ENCODE measurements at places on chromosomes 2 and 18.

GRCh38 chr2:237935740-237936452 is 30.9 kb upstream of the UBE2F start:
- DNase-seq: no peak

GRCh38 chr2:213013979-213014378 is 137.4 kb downstream of the IKZF2 start:
- DNase-seq: no peak

DNA sequence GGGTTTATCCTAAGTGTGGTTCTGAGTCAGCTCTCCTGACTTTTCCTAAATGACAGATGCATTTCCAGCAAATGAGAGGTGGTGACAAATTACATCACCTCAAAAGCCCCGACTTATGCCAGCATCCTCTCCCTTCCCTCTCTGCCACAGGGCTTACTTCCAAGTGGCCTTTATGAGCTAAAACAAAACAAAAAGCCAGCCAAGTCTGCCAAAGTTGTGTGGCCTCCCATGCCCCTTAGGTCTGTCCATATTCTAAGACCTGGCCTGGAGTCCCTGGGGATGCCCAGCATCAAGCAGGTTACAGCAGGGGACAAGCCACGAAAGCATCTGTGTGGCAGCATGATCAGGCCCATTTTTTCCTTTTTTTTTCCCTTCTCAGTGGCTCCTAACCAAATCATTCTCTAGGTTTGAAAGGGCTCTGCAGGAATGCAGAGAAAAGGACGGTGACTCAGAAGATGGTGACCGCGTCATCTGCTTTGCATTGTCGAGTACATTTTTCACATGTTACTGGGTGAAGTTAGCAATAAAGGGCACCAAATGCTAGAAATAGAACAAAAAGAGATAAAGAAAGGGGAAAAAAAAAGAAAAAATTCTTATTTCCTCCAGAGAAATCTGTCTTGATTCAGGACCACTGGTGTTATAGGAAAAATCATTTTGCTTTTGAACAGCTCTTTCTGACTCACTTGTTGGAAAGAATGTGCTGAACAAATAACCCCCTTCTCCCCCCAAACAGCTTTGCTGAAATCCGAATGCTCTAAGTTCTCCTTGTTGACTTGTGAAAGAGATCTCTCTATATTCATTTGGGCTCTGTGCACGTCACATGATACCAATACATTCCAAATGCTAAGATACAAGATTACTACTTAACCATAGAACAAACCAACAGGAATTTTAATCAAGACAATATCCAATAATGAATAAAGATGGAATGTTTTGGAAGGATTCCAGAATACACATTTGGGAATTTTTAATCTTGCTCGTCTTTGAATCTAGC is 178.7 kb downstream of the EN1 start:
- DNase-seq: no peak

DNA sequence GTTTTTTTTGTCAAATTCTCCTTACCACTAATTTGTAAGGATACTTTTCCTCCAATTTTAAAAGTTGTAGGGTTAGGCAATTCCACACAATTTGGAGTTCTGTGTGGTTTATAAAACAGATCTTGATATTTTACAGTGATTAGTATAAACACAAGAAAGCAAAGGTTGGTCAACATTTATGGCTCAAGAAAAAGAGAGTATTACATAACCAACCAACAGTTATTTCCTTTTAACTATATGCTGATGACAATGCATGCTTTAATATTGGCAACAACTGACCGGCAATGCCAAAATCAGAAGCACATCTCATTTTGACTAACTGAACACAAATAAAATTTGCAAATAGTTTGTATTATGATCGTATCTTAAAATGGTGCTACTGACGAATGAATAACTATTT is 137.2 kb downstream of the CDH2 start:
- no peak for DNase-seq

- DNase-seq: no peak
Measured at GRCh38 chr2:169462896-169463695, 16.2 kb upstream of the BBS5 start.

DNA sequence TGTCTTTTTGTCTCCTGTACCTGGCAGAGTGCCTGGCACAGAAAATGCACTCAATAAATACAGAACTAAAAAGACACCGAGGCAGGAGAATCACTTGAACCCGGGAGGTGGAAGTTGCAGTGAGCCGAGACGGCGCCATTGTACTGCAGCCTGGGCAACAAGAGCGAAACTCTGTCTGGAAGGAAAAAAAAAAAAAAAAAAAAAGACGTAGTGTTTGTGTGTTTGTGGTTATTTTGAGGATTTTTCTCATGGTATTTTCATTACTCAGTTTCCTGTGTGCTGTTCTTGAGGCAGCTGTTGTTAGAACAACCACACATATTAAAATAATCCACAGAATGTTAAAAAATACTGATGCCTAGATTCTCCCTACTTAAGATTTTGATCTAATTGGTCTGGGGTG is 519.2 kb upstream of the SPHKAP start:
- no peak for DNase-seq

- no peak for DNase-seq
Measured at GRCh38 chr2:37604716-37605115, 66.7 kb downstream of the CDC42EP3 start.

DNA sequence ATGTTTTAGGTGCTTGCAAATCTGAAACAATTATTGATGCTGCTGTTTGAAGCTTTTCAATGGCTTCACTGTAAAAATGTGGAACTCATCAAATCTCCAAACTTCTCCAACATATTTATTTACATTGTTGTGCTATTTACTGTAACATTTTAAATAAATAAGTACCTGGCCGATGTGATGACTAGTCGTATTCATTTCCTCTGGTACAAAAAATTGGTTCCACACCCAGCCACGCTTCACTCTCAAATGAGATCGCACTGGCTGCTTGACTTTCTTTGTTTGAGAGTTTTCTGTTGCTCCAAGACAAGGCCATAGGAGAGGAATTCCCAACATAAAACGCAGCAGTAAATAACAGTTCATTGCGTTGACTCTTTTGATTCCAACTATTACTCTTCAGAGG is 32.0 kb downstream of the CDH19 start:
- DNase-seq: no peak

DNA sequence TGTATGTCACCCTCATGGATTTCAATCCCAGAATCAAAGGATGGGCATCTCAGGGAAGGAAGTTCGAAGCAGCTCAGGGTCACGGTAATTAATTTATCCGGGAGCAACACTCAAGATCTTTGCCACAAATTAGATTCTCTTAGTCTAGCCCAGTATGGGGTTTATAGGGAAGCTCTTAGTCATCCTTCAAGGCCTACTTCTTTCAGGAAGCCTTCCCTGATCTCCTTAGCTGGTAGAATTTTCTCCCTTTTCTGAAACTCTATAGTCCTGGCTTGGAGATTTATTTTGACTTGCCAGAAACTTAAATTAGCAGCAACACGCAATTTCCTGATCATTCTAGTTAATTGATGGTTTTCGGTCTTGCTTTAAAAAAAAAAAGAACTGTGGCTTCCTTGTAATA is 20.5 kb upstream of the GREB1 start:
- DNase-seq: no peak

- no peak for DNase-seq
Measured at GRCh38 chr2:230778350-230779063, 65.9 kb downstream of the CAB39 start.

DNA sequence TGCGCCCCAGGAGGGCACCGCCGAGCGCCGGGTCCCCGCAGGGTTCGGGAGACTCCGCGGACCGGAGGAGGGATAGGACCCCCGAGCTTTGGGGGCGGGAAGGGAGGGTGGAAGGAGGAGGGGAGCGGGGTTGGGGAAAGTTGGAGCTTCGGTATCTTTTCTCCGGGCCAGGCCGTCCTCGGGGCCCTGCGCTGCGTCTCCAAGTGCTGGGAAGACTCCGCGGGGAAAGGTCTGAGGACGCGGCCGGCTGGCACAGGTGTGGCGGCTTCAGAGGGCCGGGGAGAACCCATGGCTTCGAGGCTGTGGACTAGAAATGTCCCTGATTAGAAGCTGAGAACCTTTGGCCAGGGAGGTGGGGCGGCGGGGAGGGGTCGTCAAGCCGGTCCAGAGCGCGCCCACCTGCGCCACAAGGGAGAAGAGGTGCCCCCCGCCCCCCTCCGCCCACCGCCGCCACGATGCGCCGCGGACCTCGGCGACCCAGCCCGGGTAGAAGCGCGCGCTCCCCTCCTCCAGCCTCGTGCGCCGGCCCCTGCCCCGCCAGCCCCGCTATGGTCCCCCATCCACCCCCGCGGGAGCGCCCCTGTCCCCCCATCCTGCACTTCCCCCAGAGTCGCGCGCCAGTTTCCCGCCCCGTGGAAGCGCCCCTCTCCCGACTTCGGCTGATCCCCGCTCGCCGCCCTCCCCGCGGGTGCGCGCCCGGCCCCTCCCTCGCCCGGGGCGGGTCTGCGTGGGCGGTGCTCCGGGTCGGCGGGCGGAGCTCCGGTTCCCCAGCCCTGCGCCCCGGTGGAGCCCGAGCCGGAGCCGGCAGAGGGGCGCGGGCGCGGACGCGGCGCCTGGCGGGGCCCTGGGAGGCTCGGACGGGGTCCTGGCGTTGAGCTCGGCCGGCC is at the start of gene SNTG2:
SNTG2 (plus strand) TSS at position 770 of the 887 bp plus-strand sequence. CDS start 148 bp downstream, outside the sequence.
- no peak for DNase-seq

GRCh38 chr18:48733643-48734253 is 194.9 kb downstream of the CTIF start:
- no peak for DNase-seq

- no peak for DNase-seq
Measured at GRCh38 chr2:203733684-203734083, 27.2 kb downstream of the CD28 start.

DNA sequence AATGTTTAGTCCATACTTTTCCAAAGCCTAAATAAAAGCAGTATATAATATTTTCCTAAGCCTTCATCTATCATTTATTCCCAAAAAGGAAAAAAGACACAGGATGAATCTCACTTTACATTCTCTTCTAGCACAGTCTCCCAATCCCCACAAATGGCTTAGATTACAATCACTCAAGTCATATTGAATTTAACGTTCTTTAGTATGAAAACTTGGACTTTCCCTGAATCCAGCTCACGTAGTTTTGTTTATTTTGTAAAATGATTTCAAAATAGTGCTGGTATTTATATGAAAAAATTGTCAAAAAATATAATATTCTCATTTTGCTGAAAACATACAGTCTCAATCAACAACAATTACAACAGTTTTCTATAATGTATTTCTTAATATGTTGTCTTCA is 137.7 kb upstream of the CCDC150 start:
- DNase-seq: no peak

- no peak for DNase-seq
Measured at GRCh38 chr2:199148076-199148845, 309.5 kb downstream of the SATB2 start.

DNA sequence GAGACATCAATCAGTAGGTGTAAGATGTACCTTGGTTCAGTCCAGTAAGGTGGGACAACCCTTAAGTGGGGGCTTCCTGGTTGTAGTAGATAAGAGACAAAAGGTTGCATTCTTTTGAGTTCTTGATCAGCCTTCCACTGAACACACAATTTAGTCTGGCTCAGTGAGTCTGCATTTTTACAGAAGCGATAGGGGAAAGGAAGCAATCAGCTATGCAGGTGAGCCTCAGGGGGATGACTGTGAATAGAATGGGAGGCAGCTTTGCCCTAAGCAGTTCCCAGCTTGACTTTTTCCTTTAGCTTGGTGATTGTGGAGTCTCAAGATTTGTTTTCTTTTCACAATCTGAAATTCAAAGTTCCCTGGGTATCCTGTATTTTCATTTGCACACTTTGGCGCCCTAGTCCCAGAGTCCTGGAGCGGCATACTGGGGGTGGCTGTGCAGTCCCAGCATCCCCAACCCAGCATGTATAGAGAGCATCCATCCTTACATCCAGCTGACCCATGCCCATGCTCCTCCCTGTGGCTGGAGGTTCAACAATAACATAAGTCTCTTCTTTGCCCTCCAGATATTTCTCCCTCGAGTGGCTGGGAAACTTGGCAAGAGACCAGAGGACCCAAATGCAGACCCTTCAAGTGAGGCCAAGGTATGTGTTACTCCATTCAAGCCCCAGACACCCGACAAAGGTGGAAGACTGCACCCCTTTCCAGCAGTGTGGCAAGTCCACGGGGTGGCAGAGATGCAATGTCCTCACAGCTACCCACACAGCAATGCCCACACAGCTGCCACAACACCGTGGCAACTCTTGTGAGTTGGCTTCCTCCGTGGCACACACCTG is 20.1 kb upstream of the PRLH start:
- no peak for DNase-seq

GRCh38 chr2:33484042-33484621 is 7.7 kb downstream of the RASGRP3 start:
- no peak for DNase-seq

DNA sequence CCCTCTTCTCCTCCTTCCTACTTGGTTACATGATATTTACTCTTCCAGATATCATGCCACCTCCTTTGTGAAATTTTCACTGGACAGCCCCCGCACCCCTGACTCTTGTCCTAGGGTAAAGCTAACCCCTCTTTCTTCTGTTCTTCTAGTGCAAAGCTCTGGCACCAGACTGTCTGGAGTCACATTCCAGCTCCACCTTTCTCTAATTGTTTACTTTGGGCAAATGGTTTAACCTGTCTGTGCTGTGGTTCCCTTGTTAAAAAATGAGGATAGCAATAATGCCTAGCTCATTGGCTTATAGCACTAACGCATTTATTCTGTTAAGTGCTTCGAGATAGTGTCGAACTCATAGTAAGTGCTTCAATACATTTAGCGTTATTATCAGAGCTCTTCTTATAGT is 306.2 kb downstream of the ALK start:
- DNase-seq: no peak

DNA sequence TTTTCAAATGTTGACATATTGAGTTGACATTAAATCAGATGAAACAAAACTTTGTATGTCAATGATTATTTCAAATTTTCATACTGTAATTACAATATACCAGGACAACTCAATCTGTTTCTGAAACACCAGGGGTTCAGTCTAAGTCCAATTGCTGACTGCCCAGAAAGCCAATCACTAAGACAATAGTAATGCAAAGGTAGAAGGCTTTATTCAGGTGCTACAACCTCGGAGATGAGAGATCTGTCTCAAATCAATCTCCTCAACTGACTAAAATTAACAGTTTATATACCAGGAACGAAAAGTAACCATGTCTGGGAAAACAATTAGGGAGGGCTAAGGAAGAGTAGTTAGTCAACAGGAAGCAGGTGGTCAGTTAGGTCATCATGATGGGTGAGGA is 1400.4 kb downstream of the SUCLG1 start:
- DNase-seq: no peak

- no peak for DNase-seq
Measured at GRCh38 chr2:216366777-216367471, 5.4 kb downstream of the MARCHF4 start.

Data from NCI-H1417 treated with DMSO at 0.1 percent for 48 hours (cell line).